ENCODE measurements at places on chromosomes 1 and 21.
A peak's percentile ranks its signal among the peaks of the same experiment; 100 is the strongest.

DNA sequence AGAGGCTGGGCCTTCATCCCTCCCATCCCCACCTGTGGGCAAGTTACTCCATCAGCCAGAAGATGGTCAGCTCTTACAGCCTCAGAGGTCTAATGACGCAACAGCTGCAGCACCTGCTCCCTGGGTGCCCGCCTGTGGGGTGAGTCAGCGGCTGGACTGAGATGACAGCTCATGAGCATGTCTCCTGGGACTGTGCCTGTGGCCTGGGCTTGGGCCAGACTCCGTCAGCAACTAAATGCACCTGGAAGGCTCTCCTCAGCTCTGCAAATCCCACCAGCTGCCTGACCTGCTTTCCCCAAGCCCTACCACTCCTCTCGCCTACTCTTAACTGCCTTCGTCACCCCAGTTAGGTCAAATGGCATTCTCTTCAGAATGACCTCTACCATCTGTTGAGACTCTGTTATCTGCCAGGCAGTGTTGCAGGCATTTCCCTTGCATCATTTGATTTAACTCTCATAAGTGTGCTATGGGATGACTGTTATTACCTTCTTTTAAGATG is 47.7 kb downstream of the ETS2 start:
- DNase-seq: no peak

DNA sequence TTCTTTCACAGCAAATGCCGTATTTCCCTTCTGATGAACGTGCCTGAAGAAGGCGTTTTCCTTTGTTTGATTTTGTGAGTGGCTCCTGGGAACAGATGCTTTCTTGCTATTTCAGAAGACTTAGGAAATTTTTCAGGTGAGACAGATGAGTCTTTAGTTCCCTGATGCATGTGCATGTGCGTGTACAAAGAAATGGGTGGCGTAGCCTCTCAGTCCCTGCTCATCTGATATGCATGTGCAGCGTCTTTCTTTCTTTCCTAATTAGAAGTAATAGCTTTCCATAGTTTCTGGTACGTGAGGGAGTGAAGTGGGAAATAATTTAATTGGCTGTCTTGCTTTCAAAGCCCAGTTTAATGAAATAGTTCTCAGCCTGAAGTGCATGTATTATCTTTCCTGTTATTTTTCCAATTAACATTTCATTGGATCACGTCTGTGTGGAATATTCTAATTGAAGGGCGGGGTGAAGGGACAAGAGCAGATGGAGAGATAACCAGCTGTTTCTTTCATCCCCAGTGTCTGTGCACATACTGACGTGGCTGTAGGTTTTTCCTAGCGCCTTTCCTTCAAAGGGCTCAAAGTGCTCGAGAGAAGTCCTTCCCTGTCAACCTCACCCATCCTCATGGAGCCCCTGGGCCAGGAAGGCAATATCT is 104.3 kb downstream of the FAM78B start:
- no peak for DNase-seq

GRCh38 chr1:52511851-52512615 is 40.9 kb downstream of the TUT4 start:
- DNase-seq: peak; percentile 46

- DNase-seq: peak; percentile 37
Measured at GRCh38 chr21:46457801-46458314, 833 bp upstream of the DIP2A start.

GRCh38 chr1:58986996-58987767 is 203.3 kb upstream of the JUN start:
- DNase-seq: no peak

- DNase-seq: no peak
Measured at GRCh38 chr1:235401251-235401650, 34.0 kb downstream of the TBCE start.

DNA sequence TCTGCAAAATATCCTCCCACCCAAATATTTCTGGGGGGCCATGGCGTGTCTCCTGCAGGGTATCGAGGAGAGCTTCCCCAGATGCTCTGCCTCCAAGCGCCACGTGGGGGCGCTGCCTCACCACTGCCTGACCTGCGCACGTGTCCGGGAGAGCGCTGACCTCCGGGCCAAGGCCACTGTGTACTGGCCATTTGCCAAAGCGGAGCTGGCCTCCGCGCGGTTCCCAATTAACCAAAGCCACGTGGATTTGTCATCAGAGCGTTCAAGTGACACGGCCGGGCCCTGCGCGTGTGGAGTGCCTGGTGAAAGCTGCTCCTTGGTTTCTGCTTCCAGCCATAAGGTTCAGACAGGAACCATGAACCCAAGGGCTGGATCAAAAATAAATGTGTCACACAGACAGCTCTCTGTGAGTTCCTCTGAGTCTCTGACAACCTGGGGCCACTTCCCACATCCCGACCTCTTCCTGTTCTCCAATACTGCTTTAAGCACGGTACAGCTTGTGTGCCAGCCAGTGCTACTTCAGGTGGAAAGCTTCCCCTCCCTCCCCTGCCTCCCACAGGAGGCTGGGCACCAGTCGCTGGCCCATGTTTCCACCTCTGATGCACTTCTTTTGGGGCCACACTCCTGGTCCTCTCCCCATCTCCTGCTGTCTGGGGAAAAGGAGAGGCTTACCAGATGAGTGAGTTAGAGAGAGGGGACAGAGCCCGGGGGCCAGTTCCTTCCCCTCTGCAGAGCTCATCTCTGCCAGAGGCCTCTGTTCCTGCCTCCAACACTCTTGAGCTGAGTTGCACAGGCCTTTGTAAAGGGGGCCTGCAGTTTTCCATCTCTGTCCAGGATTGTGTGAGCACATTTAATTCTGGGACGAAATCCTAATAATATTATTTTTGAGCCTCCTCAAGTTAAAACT is 26.1 kb downstream of the ZP4 start:
- peak; percentile 12 for DNase-seq

- DNase-seq: peak; percentile 60
Measured at GRCh38 chr1:243264717-243265116, 8.9 kb downstream of the SDCCAG8 start.

GRCh38 chr1:81699234-81699633 is 101.5 kb upstream of the ADGRL2 start:
- DNase-seq: no peak

DNA sequence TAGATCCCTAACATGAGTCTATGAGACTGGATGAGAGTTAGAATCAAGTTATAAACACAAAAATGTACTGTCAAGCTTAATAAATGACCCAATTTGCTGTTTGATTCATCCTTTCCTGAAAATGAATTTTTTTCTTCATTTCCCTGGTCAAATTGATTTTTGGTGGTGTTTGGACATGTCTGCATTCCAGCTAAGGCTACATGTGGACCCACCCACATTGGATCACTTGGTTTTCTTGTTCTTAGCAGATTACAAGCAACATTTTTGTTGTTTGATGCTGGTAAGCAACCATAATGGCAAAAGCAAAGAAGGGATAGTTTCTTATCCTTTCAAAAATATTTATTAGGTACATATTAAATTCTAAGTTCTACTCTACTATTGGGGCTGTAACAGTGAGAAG is 181.1 kb downstream of the NEK7 start:
- DNase-seq: no peak

GRCh38 chr1:197092491-197093023 is 25.5 kb upstream of the F13B start:
- no peak for DNase-seq

DNA sequence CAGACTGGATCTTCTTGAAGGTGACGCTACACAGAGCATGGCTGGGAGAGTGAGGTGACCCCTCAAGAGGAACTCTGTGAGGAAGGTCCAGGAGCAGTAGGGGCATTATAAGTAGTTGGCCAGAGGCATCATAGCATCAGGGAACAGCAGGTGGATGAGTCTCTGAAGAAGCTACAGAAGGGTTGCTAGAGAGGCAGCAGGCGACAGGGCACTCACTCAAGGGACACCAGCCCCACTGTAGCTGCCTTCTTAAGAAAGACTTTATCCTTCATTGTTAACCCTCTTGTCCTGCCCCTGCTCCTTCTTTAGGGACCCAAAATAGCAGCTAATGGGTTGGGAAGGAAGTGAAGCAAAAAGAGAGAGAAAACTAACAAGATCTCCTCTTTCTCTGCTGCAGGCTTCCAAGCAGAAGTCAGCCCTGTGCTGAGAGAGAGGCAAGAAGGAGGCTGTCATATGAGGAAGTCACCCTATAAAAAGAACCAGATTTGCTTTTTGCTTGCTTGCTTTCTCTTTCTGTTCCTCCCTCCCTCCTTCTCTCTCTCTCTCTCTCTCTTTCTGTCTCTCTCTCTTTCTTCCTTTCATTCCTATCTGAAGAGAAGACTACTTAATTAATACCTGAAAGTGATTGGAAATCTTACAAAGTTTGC is 7.7 kb upstream of the CD5L start:
- no peak for DNase-seq

DNA sequence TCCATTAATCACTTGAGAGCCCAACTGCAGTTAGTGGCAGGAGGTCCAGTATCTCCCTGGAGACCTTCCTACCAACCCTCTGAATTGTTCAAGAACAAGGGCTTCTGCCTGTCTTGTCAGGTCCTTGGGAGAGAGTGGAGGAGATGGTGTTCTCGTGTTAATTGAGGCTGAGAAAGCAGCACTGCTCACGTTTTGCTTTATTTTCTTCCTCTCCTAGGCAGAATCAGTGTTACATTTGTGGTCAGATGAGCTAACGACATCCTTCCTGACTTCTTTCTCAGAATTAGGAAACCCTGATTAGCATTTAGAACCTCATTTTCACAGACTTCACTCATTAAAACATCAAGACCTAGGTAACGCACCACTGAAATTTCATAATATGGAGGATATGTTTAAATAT is 26.4 kb upstream of the LRIG2 start:
- peak; percentile 80 for DNase-seq

DNA sequence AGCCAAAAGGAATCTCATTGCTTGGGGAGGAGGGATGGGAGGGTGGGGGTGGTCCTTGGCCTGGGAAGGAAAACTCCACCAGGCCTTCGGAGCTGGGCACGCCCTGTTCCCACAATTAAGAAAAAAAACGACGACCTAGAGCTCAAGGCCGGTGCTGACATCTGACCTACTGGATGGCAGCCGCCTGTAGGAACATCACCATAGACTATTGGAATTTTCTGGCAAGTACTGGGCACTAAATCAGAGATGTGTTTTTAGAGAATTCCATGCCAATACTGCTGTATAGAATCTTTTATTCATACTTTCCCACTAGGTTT is 729 bp downstream of the NADK start:
- no peak for DNase-seq

DNA sequence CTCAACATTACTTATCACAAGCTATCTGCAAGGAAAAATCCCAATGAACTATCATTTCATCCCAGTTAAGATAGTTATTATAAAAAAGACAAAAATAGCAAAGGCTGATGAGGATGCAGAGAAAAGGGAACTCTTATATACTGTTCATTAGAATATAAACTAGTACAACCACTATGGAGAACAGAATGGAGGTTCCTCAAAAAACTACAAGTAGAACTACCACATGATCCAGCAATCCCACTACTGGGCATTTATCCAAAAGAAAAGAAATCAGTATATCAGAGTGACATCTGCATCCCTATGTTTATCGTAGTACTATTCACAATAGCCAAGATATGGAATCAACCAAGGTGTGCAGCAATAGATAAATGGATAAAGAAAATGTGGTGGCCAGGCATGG is 4.9 kb upstream of the C1orf185 start:
- DNase-seq: no peak

- DNase-seq: peak; percentile 54
Measured at GRCh38 chr1:112061901-112062320, 72.4 kb upstream of the KCND3 start.

- DNase-seq: no peak
Measured at GRCh38 chr1:183821889-183822611, 17.1 kb downstream of the RGL1 start.

DNA sequence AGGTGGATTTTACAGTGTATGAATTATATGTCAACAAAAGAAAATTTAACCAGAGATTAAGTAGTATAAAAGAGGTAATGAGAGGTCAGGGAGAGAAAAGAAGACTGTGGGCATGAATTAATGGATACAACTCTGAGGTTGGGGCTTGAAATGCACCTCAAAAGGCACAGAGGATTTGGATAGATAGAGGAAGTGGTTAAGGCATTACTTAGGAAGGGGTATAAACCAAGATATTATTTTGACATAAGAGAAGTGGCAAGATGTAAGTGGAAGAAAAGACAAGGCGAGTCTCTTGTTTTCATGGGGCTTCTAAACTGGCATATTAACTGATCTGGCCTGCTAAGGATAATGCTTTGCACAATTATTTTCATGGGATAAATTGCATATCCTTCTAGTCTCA is 34.1 kb downstream of the RAP1A start:
- DNase-seq: no peak

- DNase-seq: no peak
Measured at GRCh38 chr21:32966120-32966519, 59.6 kb upstream of the OLIG2 start.

- DNase-seq: no peak
Measured at GRCh38 chr1:168442931-168443330, 100.9 kb downstream of the XCL2 start.

GRCh38 chr1:184890539-184890973 is 83.8 kb downstream of the NIBAN1 start:
- DNase-seq: peak; percentile 91

DNA sequence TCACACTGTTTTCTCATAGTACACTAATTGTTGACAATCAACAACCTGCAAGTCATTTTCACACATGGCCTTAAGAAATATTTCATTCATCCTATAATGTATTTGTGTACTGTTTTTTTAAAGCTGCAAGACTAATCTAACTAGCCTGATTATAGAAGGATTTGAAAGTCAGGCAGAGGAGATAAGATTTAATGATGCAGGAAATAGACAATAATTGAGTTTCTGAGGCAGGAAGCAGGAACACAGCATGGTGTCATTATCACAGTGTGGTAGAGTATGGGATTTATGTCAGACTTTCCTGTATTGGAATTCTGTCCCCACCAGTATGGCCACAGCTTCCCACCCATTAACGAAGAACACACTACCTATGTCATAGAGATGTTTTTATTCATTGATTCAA is 138.8 kb downstream of the LRRC7 start:
- DNase-seq: no peak

GRCh38 chr1:183719289-183719688 is 66.2 kb upstream of the APOBEC4 start:
- DNase-seq: no peak

GRCh38 chr1:154485910-154486496 is 16.0 kb upstream of the TDRD10 start:
- no peak for DNase-seq

DNA sequence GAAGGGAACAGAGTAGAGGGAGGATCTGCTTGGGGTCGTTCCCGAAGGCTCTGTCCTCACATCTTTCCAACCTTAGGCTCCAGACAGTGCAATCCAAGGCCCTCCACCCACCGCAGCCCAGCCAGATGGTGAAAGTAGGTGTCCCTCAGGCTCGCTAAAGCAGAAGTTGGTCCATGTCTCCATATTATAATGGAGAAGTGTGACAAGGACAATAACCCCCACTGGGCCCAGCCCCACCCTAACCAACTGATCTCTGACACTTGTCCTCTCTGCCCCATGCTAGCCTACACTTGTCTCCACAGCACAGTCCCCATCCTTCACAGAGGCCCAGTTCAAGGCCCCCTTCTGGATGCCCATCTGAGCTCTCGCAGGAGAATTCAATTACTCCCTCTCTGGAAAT is 48.7 kb downstream of the DMAP1 start:
- DNase-seq: no peak

Measured in activated CD4-positive, alpha-beta T cell treated with anti-CD3 and anti-CD28 coated beads, Interleukin-2, amount 50 U/mL, for 16 hours (primary cell).